ENCODE measurements at places on chromosomes 6 and 20.

- no peak for DNase-seq
These were observed 43.4 kb upstream of the ATXN1 start for GRCh38 chr6:16804546-16805242.

DNA sequence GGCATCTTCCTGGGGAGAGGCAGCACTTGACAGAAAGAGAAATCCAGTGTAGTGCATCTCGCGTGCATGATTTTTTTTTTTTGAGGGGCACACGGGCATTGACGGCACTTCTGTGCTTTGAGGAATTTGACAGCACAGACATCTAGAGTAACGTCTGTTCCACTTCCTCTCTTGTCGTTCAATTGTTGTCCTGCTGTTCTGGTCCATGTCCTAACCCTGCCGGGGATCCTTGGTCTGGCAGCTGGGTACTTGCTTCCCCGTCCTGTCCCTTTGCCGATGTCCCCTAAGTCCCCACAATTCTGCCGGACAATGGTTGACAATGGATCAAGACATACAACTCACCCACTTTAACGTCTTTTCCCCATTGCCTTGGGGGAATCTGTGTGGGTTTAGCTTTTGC lies 46.0 kb upstream of the NAA20 start:
- no peak for DNase-seq

DNA sequence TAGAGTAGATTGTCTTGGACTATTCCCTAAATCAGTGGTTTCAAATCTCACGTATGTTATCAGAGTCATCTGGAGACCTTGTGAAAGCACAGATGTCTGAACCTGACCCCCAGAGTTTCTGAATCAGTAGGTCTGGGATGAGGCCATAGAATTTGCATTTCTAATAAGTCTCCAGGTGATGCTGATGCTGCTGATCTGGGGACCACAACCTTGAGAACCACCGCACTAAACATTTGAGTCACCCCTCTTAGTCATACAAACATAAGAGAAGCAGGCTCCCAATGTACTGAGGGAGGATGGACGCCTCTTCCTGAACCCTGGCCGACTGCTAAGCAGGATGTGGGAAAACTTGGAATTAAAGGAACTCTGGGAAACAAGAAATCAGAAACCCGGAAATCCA lies 187.8 kb upstream of the PRDM1 start:
- no peak for DNase-seq

GRCh38 chr6:105263685-105264610 lies 84.1 kb upstream of the POPDC3 start:
- DNase-seq, result no peak

DNA sequence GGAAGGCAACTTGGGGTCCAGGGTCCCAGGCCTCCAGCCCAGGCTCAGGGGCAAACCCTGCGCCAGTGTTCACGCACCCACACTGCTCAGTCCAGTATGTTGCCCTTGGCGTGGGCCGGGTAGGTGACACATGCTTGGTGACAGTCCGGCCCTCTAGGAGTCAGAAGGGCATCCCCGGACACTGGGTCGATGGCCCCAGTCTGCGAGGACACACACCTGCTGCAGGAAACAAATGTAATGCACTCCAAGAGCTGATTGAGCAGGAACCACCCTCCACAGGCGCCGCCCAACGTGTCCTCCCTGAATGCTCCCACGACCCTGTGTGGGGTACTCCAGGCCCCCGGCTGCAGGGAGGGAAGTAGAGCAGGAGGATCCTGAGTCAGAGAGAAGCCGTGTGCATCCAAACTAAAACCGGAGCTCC lies 160.7 kb downstream of the DLL1 start:
- DNase-seq, result no peak

- no peak for DNase-seq
These were observed 477.1 kb upstream of the EYS start for GRCh38 chr6:66184091-66184490.

GRCh38 chr6:37535759-37536490 lies 36.2 kb upstream of the CCDC167 start:
- DNase-seq, result no peak
